Activated T-helper 9 cell treated with anti-CD3 and anti-CD28 coated beads, Interleukin-2, amount 50 U/mL, for 16 hours (primary cell): ENCODE measurements at places on chromosomes 3 and 15.

GRCh38 chr3:171965067-171965712 is 74.2 kb upstream of the FNDC3B start:
- no peak for DNase-seq

DNA sequence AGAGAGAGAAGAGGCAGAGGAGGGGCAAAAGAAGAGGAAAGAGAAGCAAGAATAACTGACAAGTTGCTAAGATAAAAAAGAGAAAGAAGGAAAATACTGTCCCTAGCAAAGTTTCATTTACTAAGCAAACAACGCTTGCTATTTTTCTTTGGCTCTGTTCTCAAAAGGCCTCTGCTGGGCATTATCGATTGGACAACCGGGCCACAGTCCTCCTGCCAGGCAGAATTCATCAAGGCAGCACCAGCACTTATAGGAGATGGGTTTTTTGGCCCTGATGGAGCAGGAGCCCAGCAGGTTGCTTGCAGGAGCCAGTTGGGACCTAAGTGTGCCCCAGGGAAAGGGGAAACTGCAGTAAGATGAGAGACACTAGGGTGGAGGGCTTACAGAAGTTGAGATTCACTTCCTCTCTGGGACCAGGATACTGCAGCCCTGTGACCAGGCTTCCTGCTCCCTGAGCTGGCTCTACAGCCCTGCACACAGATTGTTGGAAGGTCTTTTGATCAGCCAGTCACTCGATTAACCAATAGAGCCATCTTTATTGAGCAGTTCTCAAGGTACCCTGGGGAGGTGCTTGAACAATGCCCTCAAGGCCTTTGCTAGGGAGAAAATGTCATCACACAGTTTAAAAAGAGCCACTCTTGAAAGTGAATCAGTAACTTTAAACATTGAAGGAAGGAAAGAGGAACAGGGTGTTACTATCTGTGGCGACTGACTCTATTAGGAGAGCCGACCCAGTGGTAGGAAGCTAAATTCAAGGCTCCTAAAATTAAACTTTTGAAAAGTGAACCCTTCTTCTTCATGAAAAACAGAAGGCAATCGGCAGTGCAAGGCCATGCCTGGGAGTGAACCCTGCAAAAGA is 28.8 kb upstream of the GLCE start:
- no peak for DNase-seq

DNA sequence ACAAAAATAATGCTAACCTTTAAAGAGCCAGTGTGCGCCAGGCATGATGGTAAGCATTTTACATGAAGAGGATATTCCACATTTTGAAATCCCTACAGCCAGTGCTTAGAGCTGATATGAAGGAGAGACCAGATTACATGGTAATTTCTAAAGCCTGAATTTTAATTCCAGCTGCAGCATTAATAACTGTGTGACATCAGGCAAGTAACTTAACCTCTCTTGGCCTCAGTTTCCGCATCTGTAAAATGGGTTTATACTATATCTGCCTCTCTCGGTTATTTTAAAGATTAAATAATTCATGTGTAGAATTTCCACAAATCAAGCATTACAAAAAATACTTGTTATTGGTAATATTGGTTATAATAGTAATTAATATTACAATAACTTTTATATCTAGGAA is 165.4 kb downstream of the UACA start:
- DNase-seq = no peak

GRCh38 chr15:74202452-74203401 is at the start of gene STRA6:
Gene STRA6, minus strand, starts transcription at chr15:74202787. Its CDS starts 520 bp downstream, at chr15:74202267.
- DNase-seq = no peak

GRCh38 chr3:36302158-36302509 is 78.2 kb upstream of the STAC start:
- no peak for DNase-seq

DNA sequence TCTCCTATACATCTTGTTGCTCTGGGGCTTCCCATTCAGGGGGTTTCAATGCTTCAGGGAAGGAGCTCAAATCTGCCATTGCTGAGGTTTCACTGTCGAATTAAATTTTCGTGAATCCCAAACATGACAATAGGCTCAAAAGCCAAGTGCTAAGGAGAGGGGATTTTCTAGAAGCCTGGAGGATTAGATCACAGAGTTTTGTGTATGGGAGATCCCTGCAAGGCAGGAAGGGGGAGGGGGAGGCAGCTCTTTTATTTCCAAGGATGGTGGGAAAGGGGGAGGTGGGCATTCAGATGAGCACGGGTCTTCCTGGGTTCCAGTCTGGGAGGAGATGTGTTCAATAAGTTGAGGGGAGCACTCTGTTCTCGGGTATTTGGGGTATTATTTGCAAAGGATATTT is 69.9 kb upstream of the DLG1 start:
- no peak for DNase-seq

DNA sequence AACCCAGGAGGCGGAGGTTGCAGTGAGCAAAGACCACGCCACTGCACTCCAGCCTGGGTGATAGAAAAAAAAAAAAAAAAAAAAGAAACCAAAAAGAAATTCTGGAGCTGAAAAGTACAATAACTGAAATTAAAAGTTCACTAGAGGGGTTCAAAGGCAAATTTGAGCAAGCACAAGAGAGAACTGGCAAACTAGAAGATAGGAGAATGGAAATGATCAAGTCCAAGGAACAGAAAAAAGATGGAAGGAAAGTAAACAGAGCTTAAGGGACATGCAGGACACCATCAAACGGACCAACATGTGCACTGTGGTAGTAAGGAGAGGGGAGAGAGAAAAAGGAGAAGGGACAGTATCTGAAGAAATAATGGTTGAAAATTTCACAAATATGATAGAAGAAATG is 12.9 kb downstream of the SNX4 start:
- DNase-seq = no peak

- no peak for DNase-seq
These were observed 17.2 kb downstream of the CHCHD6 start for GRCh38 chr3:126721246-126721645.

DNA sequence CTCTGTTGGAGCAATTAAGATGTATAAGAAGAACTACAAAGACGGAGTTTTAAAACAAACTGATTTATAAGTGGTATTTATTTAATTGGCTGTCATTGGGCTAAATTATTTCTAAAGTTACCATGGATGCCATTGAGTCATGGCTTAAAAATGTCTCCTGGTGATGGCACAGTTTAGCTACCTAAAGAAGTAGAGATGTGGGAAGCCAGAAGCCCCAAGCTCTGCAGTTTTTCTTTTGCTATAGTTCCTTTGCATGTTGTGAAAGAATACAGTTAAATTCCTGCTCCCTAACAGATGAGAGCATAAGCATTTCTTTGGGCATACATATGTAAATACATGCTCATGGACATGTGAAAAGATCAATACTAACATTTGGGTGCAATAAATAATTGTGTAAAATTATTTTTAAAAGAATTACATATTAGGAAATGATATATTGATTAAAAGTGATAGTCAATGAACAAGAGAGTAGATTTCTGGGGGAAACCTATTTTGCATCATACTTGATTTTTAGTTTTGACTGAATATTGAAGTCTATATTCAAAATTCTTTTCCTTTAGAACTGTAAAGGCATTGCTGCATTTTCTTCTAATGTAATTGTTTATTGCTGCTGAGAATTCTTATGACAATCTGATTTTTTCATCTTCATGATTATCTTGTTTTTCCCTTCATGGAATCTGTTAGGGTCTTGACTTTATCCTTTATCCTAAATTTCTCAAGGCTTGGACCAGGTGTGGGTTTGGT is 2.1 kb downstream of the OPA1 start:
- DNase-seq = no peak
